Upper lobe of left lung (tissue), 6 donors: ENCODE measurements at places on chromosomes 1 and 21.
A peak's percentile ranks its signal among the peaks of the same experiment; 100 is the strongest.

DNA sequence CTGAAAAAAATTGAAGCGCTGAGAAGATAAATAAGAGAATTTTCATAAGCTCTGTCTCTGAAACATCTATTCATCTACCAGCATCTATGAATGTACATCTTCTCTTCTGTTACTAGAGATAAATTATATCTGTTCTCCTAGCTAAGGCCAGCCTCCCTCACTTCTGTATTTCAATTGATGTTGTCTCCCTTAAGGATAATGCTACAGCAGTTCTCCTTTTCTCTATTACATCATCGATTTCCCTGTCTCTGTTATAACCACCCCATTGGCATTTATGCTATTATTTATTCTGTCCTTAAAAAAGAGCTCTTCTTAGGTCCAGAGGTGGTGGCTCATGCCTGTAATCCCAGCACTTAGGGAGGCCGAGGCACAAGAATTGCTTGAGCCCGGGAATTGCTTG, 42.9 kb upstream of the TMCO2 start:
- DNase-seq: no peak

GRCh38 chr1:159877695-159878444, 15.4 kb upstream of the VSIG8 start:
- DNase-seq: no peak

GRCh38 chr1:47868348-47868676, 128.9 kb downstream of the TRABD2B start:
- no peak for DNase-seq

DNA sequence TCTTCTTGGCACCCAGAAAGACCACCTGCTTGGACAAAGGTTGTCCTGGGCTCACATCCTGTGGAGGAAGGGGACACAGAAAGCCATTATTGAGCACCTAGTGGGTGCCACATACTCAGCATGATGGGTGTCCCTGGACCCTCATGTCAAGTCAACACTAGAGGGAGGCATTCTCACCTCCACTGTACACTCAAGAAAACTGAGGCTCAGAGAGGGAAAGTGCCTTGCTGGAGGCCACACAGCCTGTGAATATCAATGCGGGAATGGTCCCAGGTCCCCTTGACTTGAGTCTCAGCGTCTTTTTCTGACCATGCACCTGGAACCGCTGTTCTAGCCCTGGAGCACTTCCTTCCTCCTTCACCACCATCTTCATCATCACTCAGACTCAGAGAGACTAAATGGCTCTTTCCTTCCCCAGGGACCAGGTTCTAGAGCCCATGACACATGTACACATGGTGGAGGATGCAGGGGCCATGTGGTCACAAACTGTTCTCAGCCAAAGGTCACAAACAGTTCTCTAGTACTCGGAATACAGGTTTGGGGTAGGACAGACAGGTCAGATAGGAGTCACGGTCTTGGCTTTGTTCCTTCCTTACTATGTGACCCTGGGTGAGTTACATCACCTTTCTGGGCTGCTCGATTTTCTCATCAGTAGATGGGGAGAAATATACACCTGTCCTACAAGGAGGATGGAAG, 89.2 kb upstream of the WNT4 start:
- no peak for DNase-seq

GRCh38 chr21:44739316-44739715, 27.9 kb upstream of the TSPEAR start:
- DNase-seq: no peak

GRCh38 chr1:15027515-15027986, 126.0 kb upstream of the TMEM51 start:
- peak; percentile 72 for DNase-seq

DNA sequence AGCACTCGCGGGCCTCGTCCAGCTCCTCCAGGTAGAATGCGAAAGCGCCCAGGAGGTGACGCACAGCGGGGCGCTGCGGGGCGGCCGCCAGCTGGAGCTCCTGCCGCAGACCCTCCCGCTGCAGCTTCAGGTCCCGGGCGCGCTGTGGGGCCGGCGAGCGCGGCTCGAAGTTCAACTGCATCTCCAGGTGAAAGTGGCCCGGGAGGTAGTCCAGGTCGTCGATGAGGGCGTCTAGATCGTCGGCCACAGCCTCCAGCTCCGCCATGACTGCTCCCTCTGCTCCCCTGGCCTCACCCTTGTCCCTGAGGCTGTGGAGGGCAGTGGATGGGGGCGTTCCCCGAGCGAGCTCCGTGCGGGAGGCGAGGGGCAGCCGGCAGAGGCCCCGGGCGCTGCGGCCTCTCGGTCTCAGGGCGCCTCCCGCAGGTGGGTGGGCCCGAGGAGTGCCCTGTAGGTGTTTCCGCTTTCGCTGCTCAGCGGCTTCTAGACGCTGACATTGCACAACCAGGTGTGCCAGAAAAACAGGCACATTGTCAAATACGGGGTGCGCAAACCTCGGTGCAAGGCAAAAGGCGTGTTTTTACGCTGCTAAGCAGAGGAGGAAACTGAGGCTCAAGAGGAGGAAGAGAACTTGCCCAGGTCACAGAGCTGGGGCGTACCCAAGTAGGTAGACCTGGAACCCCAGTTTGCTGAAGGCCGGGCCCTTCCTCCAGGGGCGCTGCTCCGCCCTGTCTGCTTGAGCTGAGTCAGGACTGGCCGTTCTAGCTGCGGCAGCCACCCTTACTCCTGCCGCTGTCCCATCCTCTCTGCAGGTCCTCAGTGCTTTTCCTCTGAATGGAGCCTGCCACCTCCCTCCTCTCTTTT, at the start of gene TTC22:
TSS of gene TTC22 (minus strand) at position 425 of the 861 bp plus-strand sequence. CDS start at position 265, 160 bp downstream.
- DNase-seq: peak; percentile 84

DNA sequence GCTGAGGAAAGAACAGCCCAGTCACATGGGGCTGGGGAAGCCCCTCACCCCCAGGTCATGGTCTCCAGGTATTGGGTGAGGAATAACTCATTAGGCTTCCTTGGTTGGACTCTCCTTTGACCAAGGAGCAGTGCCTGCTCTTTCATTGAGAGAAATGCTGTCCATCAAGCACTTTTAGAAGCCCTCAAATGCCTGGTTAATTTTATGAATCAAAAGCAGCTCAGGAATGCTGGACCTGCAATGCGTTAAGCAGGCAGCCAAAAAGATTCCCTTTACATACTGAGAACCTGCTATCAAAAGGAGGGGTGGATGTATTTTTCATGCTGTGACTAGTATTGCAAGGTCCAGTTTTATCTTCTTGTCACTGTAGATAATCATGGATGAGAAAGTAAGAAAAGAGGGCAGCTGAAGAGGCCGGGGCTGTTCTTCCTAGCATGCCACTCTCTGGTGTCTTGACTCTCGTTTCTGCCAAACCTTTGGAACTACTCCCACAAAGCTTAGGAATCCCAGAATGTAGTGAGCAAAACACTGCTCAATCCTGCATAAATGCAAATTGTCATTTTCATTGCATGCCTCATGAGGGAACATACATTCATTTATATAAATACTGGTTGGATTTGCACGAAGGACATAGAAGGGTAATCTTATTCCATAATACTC, 2.1 kb upstream of the CD58 start:
- DNase-seq: no peak

- DNase-seq: no peak
Measured at GRCh38 chr1:44040418-44040817, 9.2 kb upstream of the SLC6A9 start.

- no peak for DNase-seq
Measured at GRCh38 chr1:210272666-210273065, 40.1 kb downstream of the SERTAD4 start.

GRCh38 chr1:184215274-184215925, 163.9 kb downstream of the TSEN15 start:
- DNase-seq: no peak

DNA sequence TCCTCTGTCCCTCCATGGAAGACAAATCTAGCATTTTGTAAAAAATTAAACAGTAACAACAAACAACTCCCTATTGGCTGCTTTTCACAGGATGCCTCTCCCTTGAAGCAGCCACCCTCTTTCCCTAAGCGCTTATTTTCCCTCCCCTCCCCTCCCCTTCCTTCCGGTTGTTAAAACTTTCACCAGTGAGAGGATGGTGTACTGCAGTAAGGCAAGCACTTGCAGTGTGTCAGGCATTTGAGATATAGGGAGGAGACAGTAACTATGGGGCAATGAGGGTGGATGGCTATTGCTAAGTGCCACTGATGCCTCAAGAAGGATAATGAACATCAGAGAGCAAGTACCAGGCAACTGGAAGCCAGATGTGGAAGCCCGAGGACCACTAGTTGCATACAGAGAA, 19.1 kb upstream of the KIAA1614 start:
- DNase-seq: no peak

DNA sequence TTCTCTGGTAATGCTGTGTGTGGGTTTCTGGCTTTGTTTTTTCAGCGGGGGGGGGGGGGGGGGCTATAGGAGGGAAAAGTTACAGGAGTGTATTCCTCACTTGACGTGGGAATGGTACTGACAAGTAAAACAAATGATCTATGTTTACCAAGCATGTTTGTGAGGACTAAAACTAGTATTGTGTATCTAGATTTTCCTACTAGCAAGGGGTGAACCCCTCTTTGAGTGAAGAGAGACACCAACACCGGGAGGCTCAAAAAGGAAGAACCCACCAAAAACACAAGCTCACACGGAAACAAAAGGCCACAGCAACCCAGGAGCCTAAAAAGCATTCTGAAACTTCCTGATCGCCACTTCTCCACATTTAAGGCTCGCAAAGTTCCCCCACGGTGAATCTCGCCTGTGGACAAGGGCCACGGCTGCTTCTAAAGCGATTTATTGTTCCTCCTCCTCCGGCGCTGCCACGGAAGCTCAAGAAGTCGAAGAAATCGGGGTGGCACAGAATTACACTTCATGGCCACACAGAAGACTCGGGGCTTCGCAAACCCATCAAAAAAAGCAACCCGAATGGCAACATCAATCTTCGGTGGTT, 703 bp downstream of the PUM1 start:
- DNase-seq: peak; percentile 22

DNA sequence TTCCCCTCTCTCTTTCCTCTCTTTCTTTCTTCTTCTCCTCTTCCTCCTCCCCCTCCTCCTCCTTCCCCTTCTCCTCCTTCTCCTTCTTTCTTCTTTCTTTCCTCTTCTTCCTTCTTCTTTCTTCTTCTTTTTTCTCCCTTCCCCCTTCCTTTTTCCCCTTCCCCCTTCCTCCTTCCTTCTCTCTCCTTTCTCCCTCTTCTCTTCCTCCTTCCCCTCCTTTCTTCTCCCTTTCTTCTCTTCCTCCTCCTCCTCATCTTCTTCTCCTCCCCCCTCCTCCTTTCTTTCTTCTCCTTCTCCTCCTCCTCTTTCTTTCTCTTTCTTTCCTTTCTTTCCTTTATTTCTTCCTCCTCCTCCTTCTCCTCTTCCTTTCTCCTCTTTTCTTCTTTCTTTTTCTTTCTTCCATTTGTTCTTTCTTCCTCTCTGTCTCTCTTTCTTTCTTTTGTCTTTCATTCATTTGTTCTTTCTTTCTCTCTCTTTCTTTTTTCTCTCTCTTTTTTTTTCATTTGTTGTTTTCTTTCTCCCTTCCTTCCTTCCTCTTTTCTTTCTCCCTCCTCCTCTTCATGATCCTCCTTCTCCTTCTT, 26.5 kb downstream of the HRNR start:
- no peak for DNase-seq

GRCh38 chr1:171212607-171213351, 27.7 kb downstream of the FMO2 start:
- no peak for DNase-seq

GRCh38 chr1:205639567-205639966, 7.8 kb upstream of the ELK4 start:
- DNase-seq: no peak

- peak; percentile 87 for DNase-seq
Measured at GRCh38 chr1:156860628-156861423, at the start of gene NTRK1. Gene NTRK1 (plus strand): TSS chr1:156860865. CDS start chr1:156860935, 70 bp downstream.

- DNase-seq: no peak
Measured at GRCh38 chr1:61130338-61131000, 48.1 kb downstream of the NFIA start.
